ENCODE measurements at places on chromosomes 16 and 17.

GRCh38 chr17:1785930-1786329, 24.1 kb downstream of the SERPINF1 start:
- no peak for DNase-seq

GRCh38 chr17:78884876-78885667, 17.9 kb downstream of the CEP295NL start:
- no peak for DNase-seq

DNA sequence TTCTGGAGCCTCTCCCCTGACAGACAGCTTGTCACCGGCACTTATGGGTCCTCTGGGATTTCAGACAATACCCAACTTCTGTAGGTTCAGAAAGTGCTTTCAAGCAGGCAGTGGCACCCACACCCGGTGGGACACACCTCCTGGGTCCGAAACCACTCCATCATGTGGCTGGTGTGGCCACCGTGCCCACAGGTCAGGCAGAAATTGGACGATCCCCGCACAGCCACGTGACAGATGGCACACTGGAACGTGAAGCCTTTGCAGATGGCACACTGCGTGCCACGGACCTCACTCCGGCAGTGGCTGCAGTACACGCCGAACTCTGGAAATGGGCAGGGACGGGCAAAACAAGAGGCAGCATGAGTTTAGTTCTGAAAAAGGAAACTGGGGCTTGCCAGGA, 99.5 kb upstream of the FA2H start:
- DNase-seq, result no peak

GRCh38 chr16:4373909-4374742, 2.5 kb downstream of the VASN start:
- DNase-seq, result peak; percentile 97

GRCh38 chr16:55389426-55390073, 65.5 kb downstream of the IRX6 start:
- no peak for DNase-seq

DNA sequence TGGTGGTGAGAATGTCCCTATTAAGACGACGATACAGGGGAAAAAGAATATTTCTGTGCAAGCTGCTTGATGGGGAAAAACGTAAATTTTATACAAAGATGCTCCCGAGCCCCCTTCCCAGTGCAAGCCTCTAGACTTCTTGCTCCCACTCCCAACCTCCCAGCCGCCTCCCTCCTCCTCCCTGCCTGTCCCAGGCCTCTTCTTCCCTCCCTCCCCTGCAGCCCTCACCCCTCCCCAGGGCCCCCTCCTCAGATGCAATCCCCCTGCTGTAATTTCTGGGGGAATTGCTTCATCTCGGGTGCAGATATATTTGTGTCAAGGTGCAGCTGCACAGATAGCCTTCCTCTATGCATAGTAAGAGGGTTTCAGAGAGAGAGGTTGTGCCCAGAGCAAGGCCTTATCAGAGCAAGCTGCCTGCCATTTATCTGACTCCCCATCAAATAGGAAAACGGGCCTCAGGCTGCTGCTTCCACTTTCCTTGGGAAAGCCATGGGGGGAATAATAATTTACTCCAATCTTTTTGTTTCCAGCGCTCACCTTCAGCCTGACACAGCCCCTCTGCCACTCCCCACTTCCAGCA, 47.4 kb upstream of the LHX1 start:
- DNase-seq, result no peak

GRCh38 chr16:72679856-72680255, 368.1 kb downstream of the ZFHX3 start:
- DNase-seq, result no peak

DNA sequence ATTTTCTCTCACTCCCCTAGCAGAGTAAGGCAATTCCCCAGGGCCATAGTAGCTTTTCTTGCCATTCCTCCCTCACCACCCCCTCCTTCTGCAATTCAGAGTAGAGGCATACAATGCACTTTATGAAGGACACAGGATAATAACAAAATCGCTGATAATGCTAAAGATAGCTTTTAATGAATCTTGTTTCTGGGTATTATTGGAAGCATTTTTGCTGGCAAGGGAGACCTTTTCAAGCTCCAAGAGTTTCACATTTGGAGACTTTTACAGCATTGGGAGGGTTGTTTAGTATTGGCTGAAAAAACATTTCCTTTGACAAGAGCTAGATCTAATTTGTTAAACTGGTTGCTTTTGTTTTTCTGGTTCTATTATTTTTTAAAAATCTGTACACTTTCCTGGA, 573.0 kb upstream of the C16orf82 start:
- DNase-seq, result no peak

GRCh38 chr16:20084624-20085226, 11.0 kb upstream of the GPR139 start:
- DNase-seq, result no peak

- no peak for DNase-seq
These were observed 141.6 kb downstream of the RGS9 start for GRCh38 chr17:65278820-65279184.

GRCh38 chr16:12455287-12455798, 348.3 kb downstream of the CPPED1 start:
- DNase-seq, result peak; percentile 54

GRCh38 chr17:82548681-82549303, 29.3 kb downstream of the FOXK2 start:
- no peak for DNase-seq

DNA sequence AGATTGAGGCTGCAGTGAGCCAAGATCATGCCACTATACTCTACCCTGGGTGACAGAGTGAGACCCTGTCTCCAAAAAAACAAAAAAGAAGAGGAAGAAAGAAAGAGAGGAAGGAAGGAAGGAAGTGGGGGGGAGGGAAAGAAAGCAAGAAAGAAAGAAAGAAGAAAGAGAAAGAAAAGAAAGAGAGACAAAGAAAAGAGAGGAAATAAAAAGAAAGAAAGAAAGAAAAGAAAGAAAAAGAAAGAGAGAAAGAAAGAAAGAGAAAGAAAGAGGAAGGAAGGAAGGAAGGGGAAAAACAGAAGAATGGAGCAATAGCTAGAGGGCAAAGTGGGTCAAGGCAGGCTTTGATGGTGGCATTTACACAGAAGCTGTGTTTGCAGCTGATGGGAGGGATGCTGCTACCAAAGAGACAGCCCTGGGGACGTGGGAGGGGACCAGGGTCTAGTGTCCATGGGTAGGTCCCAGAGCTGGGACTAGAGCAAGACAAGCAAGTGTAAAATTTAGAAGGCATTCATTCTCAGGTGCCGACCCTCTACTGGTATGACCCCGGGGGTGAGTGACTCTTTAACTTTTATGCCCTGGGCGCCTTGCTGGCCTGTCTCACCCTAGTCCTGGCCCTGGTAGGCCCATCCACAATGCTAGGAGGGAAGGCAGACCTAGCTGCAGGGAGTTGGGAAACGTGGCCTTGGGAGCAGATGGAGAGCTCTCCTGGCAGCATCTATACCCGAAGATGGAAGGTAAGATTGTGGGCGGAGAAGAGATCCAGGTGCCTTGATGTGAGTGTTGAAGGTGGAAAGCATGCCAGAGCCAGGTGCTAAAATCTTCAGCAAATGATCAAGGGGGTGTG, 2.0 kb upstream of the CES3 start:
- no peak for DNase-seq

DNA sequence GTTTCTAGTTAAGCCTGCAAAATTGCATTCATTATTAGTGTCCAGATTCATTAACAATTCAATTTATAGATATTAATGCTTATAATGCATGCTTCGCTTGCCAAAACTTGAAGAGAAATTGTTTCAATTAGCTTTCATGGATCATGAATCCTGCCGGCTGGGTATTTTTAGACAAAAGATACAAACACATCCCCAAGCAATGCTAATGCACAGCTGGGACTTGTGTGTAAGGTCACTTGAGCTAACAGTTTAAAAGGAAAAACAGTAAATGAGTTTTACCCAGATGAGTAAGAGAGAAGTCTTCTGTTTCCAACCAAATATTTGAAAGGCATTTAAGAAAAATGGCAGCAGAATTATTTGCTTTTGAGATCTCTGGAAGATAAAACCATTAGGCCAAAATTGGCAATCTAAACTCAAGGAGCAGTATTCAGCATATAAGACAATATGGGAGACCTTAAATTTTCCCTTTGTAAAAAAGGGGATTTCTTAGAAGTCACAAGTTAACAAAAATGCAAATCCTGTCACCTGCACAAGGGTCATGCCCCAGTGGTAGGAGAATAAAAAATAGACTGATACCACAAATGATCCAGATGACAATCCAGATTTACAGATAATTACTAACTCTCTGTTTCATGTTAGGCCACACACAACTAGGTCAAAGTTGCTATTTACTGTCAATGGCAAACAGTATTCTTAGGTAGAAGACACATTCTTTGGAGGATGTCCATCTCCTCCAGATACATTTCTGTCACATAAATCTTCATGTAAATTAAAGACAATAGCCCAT, 418.4 kb upstream of the PMFBP1 start:
- DNase-seq, result peak; percentile 46

DNA sequence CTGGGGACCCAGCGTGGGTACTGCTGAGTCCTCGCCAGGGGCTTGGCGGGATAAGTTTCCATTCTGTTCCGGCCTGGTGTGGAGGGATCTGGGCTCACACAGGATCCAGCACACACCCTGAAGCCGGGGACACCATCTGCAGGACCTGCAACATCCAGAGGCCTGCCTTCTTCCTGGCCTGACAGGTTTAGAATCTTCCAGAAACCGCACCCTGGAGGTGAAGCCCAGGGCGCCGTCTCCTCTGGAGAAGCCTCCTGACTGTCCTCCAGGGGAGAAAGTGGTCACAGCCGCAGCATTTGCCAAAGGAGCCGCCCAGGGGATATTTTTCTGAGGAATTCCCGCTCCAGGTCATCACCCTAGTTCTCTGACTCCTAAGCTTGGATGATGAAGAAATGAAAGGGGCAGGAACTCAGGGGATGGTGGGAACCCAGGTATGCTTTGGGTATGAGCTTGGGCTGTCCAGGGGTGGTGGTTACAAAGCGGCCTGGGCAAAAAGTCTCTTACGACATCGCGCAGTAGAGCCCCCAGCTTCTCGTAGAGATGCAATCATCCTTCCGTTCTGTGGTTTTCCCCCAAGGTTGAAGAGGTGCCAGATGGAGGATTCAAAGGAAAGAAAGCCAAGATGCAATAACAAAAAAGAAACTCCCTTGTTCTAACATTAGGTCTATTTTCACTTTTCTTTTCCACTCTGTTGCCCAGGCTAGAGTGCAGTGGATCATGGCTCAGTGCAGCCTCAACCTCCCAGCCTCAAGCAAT, 9.1 kb upstream of the CRISPLD2 start:
- DNase-seq, result peak; percentile 80

- no peak for DNase-seq
These were observed 137.9 kb downstream of the PITPNC1 start for GRCh38 chr17:67514998-67515397.

DNA sequence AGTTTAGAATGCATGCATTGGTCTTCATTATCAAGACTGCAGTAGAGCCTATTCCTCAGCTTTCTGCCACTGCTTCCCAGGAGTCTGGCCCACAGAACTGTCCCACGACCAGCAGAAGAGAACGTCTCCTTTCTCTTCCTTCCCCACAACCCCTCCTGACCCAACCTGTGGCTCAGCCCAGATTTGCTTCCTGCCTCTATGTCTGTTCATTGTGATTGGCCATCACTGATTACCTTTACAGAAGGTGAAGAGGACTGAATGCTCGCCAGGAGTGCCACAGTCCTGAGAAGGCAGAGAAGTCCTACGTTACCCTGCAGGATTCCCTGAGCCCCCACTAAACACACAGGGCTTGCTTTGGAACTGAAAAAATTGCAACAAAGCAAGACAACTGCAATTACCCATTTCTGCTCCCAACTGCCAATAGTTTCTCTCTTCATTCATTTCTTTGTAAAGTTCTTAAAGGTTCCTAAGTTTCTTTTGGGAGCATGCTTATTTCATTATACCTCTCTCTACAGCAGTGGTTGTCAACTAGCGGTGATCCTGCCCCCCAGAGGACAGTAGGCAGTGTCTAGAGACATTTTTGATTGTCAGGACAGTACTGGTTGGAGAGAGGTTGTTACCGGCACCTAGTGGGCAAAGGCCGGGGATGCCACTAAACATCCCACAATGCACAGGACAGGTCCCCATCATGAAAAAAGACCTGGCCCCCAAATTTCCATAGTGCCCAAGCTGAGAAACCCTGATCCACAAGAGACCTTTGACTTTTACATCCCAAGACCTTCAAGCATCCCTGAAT, 4.5 kb upstream of the NAT9 start:
- no peak for DNase-seq

GRCh38 chr17:60148373-60148772, 1.4 kb upstream of the CA4 start:
- no peak for DNase-seq

DNA sequence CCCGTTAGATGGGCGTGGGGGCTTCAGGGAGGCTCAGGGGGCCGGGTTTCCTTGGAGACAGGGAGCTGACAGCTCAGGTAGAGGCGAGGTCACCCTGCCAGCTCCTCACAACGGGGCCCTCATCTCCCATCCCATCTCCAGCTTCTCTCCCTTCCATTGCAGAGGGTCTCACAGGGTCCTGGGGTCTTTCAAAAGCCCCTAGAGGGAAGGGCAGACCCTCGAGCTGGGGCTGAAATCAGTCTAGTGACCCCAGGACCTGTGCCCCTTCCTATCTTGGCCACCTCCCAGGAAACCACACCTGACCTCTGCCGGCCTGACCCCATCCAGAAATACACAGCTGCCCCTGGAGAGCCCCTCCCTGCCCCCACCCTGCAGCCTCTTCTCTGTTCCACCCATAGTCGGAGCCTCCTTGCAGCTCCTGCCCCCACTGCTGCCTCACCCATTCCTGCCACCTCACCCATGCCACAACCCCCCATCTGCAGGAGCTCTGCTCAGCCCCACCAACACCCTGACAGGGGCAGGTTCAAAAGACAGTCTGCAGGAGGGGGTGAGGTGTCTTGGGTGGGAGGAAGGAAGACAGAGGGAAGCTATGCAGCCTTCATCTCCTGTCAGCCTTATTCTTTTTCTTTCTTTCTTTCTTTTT, 23.4 kb downstream of the PIK3R5 start:
- no peak for DNase-seq

DNA sequence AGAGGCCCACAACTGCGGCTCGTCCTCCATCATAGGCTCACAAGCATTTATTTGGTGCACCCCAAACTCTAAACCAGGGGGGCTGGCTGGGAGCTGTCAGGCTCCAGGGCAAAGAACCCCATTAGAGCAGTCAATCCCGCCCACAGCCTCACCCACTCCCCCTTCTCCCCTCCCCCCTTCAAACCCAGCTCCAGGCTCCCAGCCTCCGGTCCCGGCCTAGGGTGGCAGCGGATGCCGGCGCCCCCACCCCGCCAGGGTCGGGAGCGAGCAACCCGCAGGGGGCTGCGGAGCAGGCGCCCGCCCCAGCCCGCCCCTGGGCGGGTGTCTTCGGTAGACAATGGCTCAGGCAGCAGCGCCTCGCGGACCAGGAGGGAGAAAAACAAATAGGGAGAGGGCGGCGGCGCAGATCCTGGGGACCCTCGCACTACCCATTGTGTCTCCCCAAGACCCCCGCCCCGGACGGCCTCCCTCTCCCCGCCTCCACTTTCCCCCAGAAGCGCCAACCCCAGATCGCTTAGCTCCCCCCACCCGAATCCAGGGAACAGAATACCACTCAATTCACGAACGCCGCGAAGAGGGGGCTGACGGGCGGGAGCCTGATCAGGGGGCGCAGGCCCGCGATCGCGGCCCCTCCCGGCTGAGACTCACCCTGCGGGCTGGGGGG, 572 bp downstream of the FAM171A2 start:
- DNase-seq, result peak; percentile 11

All from fibroblast of skin of right biceps (primary cell).